Stimulated activated CD8-positive, alpha-beta memory T cell treated with anti-CD3 and anti-CD28 coated beads, Interleukin-4, amount 100 ng/mL, for 1 hour (primary cell): ENCODE measurements at places on chromosomes 11 and 22.

GRCh38 chr11:19328586-19329311 lies 88.0 kb upstream of the E2F8 start:
- no peak for DNase-seq

DNA sequence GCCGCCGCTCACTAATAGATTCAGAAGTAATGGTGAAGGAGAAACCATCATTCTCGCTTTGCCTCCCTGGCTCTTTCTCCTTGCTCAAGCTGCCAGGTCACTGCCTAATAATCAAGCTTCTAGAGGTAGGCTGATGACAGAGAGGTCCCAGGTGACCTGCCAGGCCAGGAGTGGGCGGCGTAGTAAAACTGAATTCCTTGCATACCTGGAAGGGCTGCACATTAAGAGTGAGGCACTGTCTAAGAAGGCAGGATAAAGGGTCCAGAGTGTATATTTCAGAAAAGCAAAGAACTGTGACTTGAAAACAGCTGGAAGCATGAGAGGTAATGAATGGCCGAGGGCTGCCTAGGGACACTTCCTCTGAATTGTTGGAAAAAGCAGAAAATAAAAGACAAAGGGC lies 4.1 kb downstream of the SYT13 start:
- DNase-seq: no peak

DNA sequence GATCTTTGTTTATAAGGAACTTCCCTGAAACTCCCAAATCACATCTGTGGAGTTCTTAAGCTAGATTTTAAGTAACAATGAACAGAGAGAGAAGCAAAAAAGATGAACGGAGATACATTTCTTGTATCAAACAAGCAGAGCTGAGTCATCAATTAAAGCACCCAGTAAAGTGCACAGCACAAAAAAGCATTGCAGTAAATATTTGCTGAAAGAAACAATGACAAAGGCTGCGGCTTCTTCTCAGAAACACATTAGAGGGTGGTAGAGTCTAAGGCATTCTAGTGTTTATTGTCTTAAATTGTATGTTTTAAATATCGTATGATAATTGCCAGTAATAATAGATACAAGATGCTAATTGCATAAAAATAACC lies 941.6 kb upstream of the CHORDC1 start:
- no peak for DNase-seq

DNA sequence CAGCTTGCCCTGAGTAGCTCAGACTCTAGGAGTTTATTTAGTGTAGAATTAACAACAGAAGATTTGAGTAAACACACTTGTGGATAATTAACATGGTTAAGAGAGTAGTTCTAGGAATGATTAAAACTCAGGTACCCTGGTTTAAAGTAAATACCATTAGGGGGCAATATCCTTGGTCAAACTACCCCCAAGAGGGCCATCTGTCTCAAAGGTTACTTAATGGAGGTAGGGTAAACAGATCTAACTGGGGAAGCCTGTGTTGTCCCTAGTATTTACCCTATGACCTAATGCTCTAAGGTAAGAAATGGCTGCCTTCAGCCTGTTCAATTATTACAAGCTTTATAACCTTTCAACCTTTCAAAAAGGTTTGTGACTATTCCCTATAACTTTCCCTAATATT lies 10.6 kb upstream of the GLYATL1 start:
- DNase-seq: no peak

GRCh38 chr11:96413408-96413807 lies 23.6 kb downstream of the JRKL start:
- DNase-seq: no peak

DNA sequence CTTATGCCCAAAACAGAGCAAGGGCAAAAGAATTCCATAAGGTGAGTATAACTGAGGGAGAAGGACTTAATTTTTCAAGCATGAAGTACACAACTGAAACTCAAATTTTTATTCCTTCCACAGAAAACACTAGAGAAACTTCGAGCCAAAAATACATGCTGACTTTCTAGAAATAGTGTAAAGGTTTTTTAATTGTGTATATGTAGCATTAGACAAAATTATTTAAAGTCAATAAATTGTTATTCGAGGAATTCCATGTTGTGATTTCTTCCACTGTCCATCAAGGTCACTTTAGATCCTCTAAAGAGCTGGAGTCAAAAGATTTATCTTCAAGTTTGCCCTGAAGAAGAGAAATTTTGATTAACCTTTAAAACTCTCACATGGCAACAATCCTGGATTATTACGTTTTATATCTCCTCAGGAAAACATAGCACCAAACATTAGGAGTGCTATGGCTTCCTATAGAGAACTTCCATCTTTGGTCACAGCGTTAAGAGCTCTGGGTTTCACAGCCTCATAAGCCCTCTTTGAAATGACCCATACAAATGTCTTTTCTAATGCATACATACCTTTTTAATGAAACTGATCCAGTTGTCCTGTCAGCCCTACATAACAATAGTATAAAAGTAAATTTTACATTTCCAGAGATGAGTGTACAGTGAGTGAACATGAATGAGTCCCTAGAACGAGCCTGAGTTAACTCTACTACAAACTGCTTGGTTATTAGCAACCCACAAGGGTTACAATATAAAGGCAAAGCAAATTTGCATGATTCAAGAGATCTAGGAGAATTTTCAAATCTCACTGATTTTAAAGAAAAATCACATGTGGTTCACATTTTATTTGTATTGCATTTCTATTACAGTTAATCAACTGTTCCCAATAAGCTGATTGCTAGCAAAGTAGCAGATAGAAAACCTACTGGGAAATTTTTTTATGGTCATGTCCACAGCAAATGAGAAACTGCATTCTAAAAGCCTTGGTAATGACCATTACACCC lies 10.9 kb downstream of the TAF1D start:
- DNase-seq: no peak

DNA sequence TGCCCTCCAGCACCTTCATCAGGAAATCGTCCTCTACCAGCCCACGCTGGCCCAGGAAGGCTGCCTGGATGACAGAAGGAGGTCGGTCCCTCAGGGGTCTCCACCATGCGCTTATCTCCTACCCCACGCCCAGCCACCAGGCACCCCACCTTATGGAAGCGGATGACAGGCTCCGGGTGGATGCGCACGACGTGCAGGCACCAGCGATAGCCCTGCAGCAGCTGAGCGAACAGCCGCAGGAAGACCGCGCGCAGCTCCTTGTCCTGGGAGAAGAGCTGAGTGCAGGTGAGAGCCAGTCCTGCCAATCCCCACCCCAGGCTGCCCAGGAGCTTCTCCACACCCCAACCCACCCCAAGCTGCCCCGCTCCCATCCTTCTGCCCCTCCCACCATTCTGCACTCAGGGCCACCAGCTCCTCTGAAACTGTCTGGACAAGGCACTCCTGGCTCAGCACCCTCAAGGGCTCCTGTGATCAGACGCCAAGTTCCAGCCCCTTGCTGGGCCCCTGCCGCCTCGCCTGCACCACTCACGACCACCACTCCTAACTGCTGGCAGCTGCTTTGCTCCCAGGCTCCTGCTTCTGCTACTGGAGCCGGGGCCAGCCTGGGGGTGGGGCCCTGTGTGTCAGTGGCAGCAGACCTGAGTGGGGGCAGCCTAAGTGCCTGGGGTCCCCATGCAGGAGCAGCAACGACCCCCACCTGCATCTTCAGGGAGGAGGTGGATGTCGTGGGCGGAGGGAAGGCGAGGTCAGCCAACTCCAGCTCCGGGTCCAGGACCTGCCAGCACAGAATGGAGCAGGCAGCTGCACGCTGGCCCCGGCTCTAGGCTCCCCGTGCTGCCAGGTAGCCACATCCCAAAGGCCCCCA lies 9.5 kb downstream of the SBF1 start:
- DNase-seq: no peak

- DNase-seq: no peak
Measured at GRCh38 chr11:61654397-61654829, 25.8 kb upstream of the DAGLA start.

DNA sequence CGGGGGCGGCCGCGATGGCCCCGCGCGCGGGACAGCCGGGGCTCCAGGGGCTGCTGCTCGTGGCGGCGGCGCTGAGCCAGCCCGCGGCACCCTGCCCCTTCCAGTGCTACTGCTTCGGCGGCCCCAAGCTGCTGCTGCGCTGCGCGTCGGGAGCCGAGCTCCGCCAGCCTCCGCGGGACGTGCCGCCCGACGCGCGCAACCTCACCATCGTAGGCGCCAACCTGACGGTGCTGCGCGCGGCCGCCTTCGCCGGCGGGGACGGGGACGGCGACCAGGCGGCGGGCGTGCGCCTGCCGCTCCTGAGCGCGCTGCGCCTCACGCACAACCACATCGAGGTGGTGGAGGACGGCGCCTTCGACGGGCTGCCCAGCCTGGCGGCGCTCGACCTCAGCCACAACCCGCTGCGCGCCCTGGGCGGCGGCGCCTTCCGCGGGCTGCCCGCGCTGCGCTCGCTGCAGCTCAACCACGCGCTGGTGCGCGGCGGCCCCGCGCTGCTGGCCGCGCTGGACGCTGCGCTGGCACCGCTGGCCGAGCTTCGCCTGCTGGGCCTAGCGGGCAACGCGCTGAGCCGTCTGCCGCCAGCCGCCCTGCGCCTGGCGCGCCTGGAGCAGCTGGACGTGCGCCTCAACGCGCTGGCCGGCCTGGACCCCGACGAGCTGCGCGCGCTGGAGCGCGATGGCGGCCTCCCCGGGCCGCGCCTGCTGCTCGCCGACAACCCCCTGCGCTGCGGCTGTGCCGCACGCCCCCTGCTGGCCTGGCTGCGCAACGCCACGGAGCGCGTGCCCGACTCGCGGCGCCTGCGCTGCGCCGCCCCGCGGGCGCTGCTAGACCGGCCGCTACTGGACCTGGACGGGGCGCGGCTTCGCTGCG lies 697 bp downstream of the TPBGL start:
- DNase-seq: peak; percentile 60

DNA sequence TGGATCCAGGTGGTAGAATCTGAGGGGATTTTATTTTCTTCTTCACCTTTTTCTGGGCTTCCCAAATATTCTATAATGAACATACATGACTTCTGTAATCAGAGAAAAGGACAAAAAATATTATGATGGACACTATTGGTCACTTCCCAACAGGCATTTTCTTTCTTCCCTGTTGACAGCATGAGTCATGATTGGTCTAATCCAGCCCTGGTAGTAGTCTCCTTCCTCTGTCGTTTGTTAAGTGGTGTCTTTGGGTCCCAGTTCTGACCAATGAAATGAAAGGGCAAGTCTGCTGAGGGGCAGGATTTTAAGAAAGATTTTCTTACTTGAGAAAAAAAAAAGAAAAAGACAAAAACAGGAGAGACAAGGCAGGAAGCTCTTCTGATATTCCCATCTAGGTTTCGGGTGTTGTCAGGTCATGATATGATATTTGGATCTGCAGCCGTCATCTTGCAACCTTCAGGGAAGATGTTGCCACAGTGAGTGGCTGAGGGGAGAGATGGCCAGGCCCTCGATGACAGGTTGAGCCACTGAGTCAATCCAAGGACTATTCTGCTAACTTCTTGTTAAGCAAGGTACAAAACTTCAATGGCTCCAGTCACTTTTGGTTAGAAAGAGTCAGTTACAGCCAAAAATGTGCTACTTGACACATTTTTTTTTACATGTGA lies 23.3 kb upstream of the PLEKHB1 start:
- no peak for DNase-seq

- DNase-seq: no peak
Measured at GRCh38 chr11:93622043-93622442, 39.4 kb upstream of the CEP295 start.

DNA sequence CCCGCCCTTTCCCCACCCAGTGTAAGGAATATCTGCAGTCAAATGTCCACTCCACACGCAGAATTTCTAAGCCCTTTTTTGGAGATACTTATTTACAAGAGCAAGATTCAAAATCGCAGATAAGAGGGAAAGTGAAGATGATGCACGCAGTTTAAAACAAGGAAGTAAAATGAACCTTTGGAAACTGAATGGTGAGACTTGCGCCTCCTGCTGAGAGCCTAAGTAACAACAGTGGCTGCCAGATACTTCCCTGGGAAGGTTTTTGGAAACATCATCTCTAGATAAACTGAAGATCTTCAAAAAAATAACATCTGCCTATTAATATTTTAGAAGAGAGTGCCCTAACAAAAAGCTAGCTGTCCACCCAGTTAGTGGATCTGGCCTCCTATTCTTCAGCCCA lies 963.1 kb upstream of the FAT3 start:
- no peak for DNase-seq
